ENCODE measurements at places on chromosomes 2 and 18.

GRCh38 chr18:36392164-36392978 lies 94.9 kb downstream of the FHOD3 start:
- no peak for DNase-seq

GRCh38 chr2:72859831-72860262 lies 27.4 kb upstream of the SPR start:
- DNase-seq = peak; percentile 63

DNA sequence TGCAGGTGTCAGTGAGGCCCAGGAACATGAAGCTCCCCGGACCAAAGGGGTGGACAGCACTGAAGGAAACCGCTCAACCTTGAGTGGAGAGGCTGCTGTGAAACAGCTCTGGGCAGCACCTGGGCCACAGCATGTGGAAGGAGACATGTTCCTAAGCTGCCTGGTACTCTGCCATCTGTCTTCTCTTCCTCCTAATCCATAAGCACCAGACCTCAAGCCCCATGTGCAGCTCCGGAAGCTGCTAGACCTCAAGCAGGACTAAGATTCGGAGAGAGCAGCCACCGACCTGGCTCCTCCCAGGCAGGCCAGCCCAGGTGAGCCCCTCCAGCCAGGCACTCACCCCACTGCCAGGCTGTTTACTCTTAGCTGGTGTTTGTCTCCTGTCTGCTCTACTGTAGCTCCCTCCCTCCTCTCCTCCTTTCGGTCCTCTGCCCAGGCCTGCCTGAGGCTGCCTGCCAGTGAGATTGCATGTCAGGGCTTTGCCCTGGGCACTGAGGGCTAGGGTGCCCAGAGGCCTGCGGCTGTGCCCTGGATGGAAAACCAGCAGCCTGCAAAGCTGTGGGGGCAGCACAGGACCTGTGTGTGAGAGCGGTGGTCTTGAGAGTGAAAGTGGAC lies 53.7 kb downstream of the BCL11A start:
- no peak for DNase-seq

DNA sequence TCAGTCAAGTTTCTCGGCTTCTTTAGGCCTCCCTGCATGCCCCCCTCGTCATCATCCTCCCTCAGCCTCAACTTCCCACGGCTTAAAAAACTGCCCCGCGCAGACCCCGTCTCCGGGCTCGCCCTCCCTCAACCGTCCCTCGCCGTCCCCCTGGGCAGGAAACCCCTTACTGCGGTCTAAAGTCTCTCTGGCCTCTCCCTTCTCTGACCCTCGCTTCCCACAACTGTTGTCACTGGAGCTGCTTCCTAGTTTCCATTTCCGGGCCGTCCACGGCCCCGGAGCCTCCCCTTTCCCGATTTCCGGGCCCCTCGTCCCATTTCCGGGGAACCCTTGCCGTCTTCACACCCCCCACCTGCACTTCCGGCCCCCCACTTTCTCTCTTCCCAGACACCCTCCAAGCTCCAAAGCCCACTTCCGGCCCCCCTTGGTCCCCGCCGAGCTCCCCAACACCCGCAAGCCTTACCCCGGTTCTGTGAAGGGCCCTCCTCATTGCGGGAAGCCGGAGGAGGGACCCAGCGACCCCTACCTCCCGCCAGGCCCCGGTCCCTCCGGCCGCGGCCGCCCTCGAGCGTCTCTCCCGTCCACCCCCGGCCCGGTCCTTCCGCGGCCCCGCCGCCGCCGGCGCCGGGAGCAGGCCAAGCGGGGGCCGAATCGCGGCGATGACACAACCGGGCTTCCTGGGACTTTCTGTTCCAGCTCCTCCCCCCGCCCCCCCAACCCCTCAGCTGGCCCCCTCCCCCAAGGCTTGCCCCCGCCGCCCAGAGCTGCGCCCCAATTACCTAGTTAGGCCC lies 513 bp downstream of the TRIP12 start:
- peak; percentile 50 for DNase-seq

GRCh38 chr2:76274160-76274559 lies 563.4 kb upstream of the GCFC2 start:
- no peak for DNase-seq

DNA sequence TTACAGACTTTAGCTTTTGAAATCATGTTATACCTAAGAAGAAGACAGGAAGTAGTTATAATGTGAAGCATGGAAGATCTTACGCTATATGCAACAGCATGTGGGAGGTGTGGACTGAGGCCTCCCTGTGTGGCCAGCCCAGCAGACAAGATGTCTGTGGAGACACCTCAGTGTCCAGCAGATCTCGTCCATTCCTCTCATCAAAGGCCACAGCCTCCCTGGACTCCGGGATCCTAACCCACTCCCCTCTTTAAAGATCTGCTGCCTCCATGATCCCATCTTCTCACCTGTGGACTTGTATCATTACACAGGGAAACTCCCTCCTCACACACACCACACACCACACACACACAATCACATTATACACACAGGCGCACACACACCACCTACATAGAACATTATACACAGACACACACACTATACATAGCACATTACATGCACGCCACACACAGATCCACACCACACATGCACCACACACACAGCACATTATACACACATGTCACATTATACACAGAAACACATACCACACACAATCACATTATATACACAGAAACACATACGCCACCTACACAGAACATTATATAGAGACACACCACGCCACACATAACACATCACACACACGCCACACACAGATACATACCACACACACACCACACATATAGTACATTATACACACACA lies 89.5 kb downstream of the PXDN start:
- no peak for DNase-seq

- DNase-seq = no peak
Measured at GRCh38 chr18:63216516-63217311, 102.9 kb downstream of the BCL2 start.

DNA sequence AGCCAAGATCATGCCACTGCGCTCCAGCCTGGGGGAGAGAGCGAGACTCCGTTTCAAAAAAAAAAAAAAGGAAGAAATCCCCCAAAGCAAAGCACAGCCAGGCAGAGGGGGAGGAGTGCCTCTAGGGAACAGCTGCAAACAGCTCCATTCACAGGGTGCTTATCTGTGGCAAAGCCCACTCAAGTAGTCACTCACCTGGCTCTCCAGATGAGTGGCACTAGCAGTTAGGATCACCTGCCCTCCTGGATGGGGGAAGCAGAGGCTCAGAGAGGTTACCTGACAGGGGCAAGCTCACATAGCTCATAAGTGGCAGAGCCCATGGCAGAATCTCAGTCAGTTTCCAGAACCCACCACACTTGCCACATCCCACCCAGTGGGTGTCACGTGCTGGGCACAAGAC lies 30.3 kb downstream of the TFCP2L1 start:
- no peak for DNase-seq

GRCh38 chr18:58997811-58998337 lies 133.2 kb downstream of the ZNF532 start:
- DNase-seq = no peak

GRCh38 chr2:50514901-50515300 lies 517.0 kb downstream of the NRXN1 start:
- no peak for DNase-seq

DNA sequence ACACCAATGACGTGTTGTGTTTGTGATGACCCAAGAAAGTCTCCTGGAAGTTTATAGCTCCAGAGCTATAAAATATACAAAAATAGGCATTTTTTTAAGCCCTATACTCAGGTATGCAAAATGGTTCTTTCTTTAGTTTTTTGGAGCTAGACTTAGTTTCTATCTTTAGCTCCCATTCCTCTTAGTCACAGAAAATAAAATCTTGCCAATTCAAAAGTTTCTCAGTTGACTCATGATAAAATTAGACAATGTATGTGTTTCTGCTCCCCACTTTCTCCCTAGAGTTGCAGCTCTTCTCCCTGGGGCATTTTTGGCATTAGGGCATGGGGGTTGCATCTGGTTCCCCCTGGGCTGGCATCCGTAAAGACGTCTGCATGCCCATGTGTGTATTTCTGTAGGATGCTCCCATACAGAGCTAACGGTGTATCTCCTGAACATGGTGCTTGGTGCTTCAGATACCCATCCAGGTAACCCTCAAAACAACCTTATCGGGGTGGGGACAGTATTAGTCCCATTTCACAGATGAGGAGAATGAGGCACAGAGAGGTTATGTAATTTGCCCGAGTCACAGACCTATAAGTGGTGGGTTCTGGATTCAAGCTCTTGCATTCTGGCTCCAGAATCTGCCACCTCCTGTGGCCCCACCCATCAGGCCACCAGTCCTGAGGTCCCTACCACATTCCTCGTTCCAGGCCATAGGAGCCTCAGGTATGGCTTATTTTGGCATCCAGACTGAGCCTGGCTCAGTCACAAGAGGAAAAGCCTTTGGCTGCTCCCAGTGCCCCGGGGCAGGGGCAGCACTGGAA lies 43.1 kb upstream of the ASAP2 start:
- DNase-seq = no peak

DNA sequence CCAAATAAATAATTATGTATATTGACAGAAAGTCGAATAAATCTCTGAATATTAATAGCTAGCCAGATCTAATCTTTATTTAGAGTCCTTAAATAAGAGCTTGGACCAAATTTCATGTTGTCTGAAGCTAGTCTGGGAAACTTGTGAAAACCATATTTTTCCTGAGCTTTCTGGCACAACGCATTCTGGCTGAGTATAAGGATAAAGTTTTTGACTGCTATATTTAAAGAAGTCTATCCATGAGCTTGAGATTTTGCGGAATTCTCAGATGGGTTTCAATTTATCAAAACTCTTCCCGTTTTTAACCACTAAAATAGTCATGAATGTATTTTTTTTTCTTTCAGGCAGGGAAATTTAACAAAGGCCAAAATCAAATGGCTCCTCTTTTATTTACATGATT lies 23.8 kb downstream of the FAP start:
- no peak for DNase-seq

DNA sequence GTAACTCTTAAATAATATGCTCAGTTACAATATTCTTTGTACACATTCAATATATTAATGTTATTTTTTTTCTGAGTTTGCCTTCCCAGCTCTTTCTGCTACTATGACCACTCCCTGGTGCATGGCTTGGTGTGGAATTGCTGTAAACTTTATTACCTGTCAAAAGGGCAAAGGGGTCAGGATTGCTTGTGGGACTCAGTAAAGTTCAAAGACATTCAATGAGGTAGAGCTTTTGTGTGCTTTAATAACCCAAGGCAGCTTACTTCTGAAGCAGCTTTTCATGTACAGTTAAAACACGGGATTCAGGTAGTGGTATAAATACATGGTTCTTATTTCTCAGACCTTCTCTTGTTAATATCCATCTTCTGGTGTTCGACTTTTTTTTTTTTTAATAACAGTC lies 132.8 kb downstream of the MEIS1 start:
- no peak for DNase-seq

- no peak for DNase-seq
Measured at GRCh38 chr2:44707945-44708660, 233.4 kb upstream of the SIX3 start.

GRCh38 chr2:42114091-42114490 lies 55.1 kb upstream of the EML4 start:
- no peak for DNase-seq

DNA sequence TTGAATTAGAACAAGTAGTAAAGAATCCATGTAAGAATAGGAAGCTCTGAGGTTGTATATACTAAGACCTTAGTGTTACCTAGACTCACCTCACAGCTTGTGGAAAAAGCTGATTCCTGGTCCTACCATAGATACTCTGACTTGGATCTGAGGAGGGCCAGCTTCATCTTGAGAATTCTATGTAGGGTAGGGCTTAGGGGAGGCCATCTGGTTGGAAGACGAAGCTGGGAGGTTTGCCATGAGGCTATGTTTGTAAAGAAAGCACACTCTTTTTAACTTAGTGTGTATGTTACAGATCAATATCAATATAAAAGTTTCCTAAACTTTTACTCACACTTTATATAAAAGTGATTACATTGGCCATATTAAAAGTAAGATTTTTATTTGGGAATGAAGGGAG lies 77.1 kb upstream of the GALNT5 start:
- no peak for DNase-seq

DNA sequence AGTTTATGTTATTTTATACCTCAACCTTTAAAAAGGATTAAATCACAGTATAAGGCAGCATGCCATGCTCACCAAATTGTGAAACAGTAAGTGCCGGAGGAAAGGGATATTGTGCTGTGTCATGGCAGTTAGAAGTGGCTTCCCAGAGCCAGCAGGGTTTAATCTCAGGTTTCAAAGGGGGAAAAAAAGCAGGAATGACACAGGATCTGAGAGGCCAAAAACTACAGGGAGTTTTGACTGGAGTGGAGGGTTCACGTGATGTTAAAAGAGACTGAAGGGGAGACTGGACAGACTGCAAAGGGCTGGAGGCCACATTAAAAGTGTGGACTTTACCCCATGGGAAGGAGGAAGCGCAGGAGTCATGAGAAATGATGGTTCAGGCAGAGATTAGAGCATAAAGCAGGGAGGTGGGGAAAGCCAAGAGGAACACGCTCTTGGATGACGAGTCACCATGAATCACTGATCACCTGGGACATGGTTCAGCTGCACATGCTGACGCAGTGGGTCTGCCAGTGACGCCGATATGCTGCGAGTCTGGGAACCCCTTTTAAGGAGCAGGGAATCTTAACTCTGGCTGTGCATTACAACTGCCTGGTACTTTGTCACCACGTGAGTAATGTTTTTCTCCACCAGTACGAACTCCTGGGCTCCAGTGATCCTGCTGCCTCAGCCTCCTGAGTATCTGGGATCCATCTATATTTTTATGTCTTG lies 6.1 kb downstream of the CHMP1B start:
- no peak for DNase-seq

DNA sequence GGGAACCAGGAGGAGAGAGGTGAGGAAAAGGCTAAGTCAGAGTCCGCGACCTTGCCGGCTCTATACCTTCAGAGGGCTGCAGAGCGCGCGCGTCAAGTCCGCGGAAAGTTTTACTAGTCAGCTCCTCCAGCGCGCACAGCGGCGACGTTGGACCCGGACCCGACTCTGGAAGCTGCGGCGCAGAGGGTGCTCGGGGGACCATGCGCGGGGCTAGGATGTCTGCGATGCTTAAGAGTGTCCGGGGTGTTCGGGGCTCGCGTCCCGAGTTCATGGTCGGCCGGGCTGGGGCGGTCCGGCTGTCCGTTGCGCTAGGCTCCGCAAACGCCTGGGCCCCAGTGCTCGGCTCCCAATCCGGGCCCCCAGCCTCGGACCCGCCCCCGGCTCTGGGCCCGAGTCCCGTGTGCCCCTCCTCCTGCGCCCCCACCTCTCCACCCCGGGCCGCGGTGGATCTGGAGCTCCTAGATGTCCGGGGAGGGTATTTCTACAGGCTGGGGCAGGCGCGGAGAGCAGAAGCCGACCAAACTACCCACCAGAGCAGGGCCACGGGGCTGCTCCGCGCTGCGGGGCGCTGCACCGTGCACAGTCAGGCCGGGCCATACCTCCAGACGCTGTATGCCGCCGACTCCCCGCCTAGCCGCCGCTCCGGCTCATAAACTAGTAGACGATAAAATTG lies at the start of gene LBX2:
TSS of gene LBX2 (minus strand) at position 337 of the 673 bp plus-strand sequence. CDS start at position 271, 66 bp downstream.
- DNase-seq = no peak
